ENCODE measurements at places on chromosomes 12 and 14.

DNA sequence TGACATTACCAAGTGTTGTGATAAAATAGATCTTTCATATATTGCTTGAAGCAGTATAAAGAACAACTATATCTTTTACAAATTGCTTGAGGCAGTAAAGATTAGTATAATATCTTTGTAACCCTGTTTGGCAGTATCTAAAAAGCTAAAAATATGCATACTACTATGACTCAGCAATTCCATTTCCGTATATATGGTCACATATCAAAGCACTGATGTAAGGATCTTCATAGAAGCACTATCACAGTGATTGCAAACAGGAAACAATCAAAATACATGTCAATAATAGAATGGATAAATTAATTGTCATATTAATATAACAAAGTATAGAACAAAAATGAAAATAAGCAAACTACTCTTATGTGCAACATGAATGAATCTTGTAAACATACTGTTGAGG, 158.4 kb upstream of the IGF1 start:
- no peak for DNase-seq

- no peak for DNase-seq
These were observed 1589.7 kb upstream of the FLRT2 start for GRCh38 chr14:83940253-83940652.

DNA sequence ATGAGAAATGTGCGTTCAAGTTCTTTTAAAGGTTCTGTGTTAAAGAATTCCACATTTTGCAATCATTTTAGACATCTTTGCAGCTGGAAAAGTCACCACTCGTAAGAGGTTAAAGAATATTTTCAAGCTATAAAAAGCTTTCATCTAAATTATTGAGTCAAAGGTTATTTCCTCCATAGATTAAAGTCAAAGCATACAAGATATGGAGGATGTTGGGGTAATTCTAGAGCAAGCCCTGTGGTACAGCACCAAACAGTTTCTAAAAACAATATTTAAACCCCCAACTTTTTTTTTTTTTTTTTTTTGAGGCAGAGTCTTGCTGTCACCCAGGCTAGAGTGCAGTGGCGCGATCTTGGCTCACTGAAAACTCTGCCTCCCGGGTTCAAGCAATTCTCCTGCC, 1299.8 kb upstream of the TMEM132C start:
- DNase-seq: no peak

GRCh38 chr12:79747274-79747673, 56.5 kb upstream of the PAWR start:
- no peak for DNase-seq

- no peak for DNase-seq
These were observed 440.8 kb downstream of the NRXN3 start for GRCh38 chr14:78610994-78611393.
